ENCODE measurements at places on chromosomes 3 and 15. TPM values are rescaled to one million over a fixed set of nuclear protein-coding genes. Genes with fewer than 3 reads are reported as not detected.
A peak's percentile ranks its signal among the peaks of the same experiment; 100 is the strongest.

- no peak for DNase-seq
- H3K4me3 ChIP-seq, result no peak overlapping the region
- H3K27ac ChIP-seq, result no peak overlapping the region
- H3K27me3 ChIP-seq, result no peaks in the 10 kb centered on the region
Observed at GRCh38 chr3:88991496-88991895, 115.9 kb upstream of the EPHA3 start.

DNA sequence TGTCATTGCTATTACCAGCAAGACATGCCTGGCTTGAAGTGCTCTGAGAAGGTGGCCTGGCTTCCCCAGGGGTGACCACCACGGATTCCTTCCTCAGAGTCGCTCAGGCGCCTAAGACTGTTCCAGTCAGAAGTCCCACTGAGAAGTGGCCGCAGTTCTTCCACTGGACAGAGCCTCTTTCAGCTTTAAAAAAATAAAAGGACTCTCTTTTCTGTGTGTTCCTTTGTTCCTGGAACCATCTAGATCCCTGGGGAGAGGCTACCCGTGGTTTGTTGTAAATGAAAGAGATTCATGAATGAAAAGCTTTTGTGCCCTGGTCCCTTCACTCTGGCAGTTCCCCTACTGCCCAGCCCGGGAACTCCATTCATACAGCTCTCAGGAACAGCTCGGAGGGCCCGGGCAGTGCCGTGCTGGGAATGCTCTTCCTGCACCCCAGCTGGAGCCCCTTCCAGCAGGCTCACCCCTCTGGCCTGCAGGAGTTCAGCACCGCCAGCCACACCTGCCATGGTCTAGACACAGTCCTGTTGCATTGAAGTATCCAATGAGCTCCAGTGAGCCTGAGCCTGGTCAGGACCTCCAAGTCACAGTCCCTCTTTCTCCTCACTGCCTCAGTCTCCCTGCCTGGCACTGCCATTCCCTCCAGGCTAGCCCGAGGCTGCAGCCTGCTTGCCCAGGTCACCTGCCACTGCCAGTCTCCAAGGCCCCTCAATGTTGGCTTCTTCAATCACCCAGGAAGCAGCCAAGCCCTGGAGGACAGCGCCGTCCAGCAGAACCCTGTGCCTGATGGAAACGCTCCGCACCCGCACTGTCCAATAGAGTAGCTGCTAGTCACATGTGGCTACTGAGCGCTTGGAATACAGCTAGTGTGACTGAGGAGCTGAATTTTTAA, 75.4 kb downstream of the XXYLT1 start:
- H3K27me3 ChIP-seq, result no peaks in the 10 kb centered on the region
- H3K4me1 ChIP-seq, result peaks cover 15% of the 10 kb centered on the region
- peaks cover 4% of the 10 kb centered on the region for H3K36me3 ChIP-seq

GRCh38 chr3:100155128-100155527, 40.8 kb upstream of the FILIP1L start:
- H3K27ac ChIP-seq, result no peak overlapping the region
- H3K4me3 ChIP-seq, result no peak overlapping the region
- H3K36me3 ChIP-seq, result peaks cover 60% of the 10 kb centered on the region
- peaks cover 2% of the 10 kb centered on the region for H3K4me1 ChIP-seq
- no peaks in the 10 kb centered on the region for H3K27me3 ChIP-seq

- H3K4me3 ChIP-seq, result peak overlapping the region; percentile 44
- H3K27me3 ChIP-seq, result no peaks in the 10 kb centered on the region
- H3K4me1 ChIP-seq, result peaks cover 31% of the 10 kb centered on the region
- peak; percentile 73 for DNase-seq
- H3K36me3 ChIP-seq, result no peaks in the 10 kb centered on the region
- peak overlapping the region; percentile 2 for H3K27ac ChIP-seq
Observed at GRCh38 chr3:183224180-183224970, 28.7 kb upstream of the B3GNT5 start.

DNA sequence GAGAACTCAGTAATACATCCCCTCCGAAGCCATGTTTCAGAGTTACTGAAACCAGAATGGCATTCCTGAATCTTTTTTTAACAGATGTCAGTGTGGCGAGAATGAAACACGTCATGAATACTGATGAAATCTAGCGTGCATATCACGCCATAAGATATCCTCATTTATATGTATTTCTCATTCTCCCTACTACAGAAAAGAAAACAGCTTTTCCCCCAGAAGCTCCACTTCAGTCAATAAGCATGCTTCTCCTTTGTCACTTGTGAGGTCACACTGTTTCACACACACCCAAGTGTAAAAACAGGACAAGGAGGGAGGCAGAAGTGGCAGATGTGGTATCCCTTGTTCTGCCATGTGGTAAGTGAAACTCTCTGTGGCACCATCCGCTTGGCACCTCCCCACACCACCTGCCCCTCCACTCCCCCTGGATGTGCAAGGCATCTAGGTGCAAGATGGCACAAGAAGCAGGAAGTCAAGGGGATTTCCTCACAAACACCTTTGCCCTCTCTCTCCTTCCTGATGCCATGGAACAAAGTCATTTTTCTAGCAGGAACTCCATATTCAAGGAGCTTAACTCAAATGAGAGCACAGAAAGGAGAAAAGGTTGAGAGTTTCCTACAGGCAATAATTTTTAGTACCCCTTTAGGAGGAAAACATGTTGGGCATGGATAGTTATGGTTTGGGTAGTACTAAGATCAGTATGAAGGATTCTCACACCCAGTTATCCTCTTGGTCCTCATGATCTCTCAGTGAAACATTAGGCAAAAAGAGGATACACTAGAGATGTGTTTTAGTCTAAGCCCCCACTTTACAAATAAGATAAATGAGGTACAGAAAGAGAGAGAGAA, 47.5 kb upstream of the FRMD4B start:
- peaks cover 3% of the 10 kb centered on the region for H3K27me3 ChIP-seq
- DNase-seq, result peak; percentile 52
- peaks cover 42% of the 10 kb centered on the region for H3K4me1 ChIP-seq
- peak overlapping the region; percentile 21 for H3K27ac ChIP-seq
- no peak overlapping the region for H3K4me3 ChIP-seq
- no peaks in the 10 kb centered on the region for H3K36me3 ChIP-seq

PATL2 gene
- total RNA-seq, result 6.1 TPM

DNA sequence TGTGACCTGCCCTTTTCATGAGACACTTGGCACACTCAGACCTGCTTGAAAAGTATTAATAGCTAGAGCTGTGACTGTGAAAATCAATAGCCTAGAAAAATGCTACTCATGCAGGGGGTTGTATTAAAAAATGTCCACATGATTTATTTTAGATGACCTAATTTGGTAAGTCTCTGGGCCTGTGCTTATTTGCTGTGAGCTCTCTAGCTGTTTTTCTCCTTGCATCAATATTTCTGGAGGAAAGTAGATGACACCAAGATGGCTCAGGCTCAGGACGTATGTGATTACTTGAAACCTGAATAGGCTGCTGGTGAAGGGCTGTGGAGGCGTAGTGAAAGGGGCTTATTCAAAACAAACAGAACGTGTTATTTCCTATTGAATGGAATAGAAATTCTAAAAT, 29.5 kb downstream of the KCNAB1 start:
- peaks cover 3% of the 10 kb centered on the region for H3K4me1 ChIP-seq
- peaks cover 2% of the 10 kb centered on the region for H3K27me3 ChIP-seq
- H3K36me3 ChIP-seq, result no peaks in the 10 kb centered on the region
- H3K4me3 ChIP-seq, result no peak overlapping the region
- DNase-seq, result no peak

TF gene
- total RNA-seq, result 0.52 TPM

TRPM1 gene
- not detected for total RNA-seq

ITGA11 gene
- total RNA-seq, result 0.12 TPM

DPPA2 gene
- total RNA-seq, result not detected

DNA sequence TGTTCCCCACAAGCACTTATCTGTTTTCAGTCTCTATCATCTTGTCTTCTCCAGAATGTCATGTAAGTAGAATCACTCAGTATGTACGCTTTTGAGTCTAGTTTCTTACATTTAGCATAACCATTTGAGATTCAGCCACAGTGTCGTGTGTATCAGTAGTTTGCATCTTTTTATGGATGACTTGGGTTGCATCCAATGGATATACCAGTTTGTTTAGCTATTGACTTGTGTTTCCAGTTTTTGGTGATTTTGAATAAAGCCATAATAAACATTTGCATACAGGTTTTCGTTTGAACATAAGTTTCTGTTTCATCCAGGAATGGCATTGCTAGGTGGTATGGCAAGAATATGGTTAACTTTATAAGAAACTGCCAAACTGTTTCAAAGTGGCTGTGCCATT, 12.1 kb downstream of the GRIP2 start:
- H3K4me3 ChIP-seq, result no peak overlapping the region
- no peaks in the 10 kb centered on the region for H3K36me3 ChIP-seq
- DNase-seq, result no peak
- no peaks in the 10 kb centered on the region for H3K4me1 ChIP-seq
- peaks cover 5% of the 10 kb centered on the region for H3K27me3 ChIP-seq

FBLN2 gene
- not detected for total RNA-seq

GRCh38 chr3:160931474-160931873, 173.7 kb downstream of the B3GALNT1 start:
- peaks cover 3% of the 10 kb centered on the region for H3K27me3 ChIP-seq
- no peaks in the 10 kb centered on the region for H3K36me3 ChIP-seq
- no peak for DNase-seq
- H3K4me3 ChIP-seq, result no peak overlapping the region
- no peaks in the 10 kb centered on the region for H3K4me1 ChIP-seq

DNA sequence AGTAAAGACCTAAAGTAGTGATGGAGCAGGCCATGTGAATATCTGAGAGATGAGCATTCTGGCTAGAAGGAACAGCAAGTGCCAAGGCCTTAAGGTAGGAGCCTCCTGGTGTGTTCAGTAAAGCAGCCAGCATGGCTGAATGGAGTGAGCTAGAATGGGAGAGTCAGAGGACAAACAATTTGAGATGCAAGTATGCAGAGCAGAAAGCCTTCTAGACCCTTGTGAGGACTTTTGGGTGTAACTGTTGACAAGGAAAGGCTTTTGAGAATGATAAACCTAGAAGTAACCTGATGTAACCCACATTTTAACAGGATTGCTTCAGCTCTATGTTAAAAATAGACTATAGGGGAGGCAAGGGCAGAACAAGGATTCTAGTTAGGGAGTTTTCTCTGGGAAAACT, 14.8 kb upstream of the RNF7 start:
- H3K4me3 ChIP-seq, result no peak overlapping the region
- no peak overlapping the region for H3K27ac ChIP-seq
- DNase-seq, result no peak
- no peaks in the 10 kb centered on the region for H3K36me3 ChIP-seq
- H3K27me3 ChIP-seq, result peaks cover 4% of the 10 kb centered on the region

DNA sequence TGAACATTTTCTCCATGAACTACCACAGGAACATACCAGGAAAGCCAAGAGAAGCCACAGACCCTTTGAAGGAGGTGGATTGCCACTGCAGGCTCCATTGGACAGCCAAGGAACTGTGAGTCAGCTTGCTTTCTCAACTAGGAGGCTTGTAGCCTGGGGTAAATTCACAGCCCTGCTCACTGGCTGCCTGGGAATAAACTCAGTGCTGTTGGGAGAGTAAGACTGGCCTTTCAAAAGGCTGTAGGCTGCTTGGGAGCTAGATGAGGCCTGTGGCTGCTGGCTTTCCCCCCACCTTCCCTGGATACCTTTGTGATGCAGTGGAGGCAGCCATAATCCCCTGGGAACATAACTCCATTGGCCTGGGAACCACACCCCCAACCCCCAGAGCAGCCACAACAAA, 223.5 kb upstream of the RBMS3 start:
- H3K36me3 ChIP-seq, result peaks cover 1% of the 10 kb centered on the region
- no peak for DNase-seq

GADL1 gene
- not detected for total RNA-seq

GRCh38 chr3:185715091-185715490, 109.8 kb downstream of the IGF2BP2 start:
- DNase-seq, result no peak
- no peak overlapping the region for H3K27ac ChIP-seq
- no peak overlapping the region for H3K4me3 ChIP-seq
- H3K4me1 ChIP-seq, result no peaks in the 10 kb centered on the region

- no peaks in the 10 kb centered on the region for H3K27me3 ChIP-seq
- no peak overlapping the region for H3K27ac ChIP-seq
Observed at GRCh38 chr15:40219801-40220200, 19.1 kb upstream of the PAK6 start.

Data from activated naive CD4-positive, alpha-beta T cell treated with anti-CD3 and anti-CD28 coated beads for 36 hours (primary cell).